ENCODE measurements at places on chromosomes 2 and 18.

DNA sequence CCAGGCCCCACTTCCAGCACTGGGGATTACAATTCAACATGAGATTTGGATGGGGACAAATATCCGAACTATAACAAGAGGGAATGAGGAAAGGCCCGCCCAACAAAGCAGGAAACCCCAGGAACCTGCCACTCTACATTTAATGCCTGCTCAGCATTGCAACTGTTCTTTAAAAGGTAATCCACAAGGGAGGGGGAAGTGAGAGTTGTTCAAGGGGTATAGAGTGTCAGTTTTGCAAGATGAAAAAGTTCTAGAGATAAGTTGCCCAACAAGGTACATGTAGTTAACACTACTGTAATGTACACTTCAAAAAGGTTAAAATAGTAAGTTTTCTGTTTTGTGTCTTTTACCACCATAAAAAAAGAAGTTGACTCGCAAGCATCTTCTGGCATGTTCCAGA lies 137.6 kb downstream of the MBD2 start:
- DNase-seq: no peak

DNA sequence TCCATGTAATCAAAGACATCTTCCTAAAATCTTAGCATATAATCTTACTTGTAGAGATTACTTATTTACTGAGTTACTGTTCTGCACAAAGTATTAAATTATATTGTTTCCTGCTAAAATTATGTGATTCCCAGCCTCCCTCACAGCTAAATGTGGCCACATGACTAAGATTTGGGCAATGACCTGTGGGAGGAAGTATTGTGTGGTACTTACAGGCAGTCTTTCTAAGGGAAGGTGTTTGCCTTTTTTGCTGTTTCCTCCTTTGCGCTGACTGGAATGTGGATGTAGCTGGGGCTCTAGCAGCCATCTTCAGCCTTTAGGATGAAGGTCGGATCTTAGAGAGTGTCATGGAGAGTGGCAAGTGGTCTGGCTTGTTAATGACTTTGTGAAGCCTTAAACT lies 146.3 kb upstream of the APCDD1 start:
- peak; percentile 54 for DNase-seq

GRCh38 chr2:109736177-109736827 lies 57.8 kb upstream of the RGPD5 start:
- DNase-seq: peak; percentile 58

DNA sequence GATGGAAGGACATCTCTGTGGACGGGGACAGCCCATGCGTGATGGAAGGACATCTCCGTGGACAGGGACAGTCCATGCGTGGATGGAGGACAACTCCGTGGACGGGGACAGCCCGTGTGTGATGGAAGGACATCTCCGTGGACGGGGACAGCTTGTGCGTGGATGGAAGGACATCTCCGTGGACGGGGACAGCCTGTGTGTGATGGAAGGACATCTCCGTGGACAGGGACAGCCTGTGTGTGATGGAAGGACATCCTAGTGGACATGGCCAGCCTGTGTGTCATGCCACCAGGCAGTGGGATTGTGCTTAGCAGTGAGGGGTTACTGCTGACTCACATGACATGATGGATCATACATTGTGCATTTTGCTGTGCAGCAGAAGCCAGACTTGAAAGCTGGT lies 30.0 kb upstream of the NFATC1 start:
- no peak for DNase-seq

DNA sequence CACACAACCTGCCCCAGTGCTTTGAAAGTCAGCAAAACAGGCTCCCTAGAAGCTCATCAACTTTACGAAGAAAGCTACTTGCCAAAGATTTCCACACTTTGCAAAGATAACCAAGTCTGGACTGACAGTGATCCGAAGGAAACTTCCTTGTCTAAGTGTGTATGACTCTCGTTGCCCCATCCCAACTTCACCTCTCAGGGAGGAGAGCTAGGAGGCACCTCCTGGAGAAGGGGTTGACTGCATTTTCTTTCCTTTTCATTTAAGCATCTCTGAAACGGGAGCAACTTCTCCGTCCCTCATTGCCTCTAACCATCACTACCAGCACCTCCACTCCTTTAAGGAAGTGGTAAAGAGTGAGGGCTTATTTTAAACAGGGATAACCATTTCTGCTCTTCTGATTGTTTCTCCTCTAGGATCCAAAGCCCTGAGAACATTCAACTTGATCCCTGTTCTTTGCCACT lies 7.0 kb downstream of the ZEB2 start:
- no peak for DNase-seq

GRCh38 chr2:142675398-142675797 lies 202.1 kb upstream of the KYNU start:
- DNase-seq: no peak

GRCh38 chr18:55275039-55275901 lies 312.7 kb downstream of the TCF4 start:
- peak; percentile 36 for DNase-seq

DNA sequence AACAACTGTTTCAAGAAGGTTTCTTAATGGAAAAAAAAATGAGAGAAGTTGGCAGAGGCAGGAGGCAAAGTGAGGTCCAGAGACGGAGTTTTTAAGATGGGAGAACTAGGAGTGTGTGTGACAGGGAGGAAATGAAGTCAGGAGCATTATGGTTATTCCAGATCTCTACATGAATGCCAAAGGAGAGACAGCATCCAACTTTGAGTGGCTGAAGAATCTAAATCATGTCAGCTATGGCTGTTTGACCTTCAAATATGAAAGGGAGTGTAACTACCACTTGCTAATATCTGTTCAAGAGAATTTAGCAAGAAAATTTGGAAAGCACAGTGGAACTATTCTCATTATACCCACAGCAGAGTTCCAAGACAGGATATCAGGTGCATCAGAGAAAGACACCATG lies 81.2 kb upstream of the CCBE1 start:
- DNase-seq: no peak

DNA sequence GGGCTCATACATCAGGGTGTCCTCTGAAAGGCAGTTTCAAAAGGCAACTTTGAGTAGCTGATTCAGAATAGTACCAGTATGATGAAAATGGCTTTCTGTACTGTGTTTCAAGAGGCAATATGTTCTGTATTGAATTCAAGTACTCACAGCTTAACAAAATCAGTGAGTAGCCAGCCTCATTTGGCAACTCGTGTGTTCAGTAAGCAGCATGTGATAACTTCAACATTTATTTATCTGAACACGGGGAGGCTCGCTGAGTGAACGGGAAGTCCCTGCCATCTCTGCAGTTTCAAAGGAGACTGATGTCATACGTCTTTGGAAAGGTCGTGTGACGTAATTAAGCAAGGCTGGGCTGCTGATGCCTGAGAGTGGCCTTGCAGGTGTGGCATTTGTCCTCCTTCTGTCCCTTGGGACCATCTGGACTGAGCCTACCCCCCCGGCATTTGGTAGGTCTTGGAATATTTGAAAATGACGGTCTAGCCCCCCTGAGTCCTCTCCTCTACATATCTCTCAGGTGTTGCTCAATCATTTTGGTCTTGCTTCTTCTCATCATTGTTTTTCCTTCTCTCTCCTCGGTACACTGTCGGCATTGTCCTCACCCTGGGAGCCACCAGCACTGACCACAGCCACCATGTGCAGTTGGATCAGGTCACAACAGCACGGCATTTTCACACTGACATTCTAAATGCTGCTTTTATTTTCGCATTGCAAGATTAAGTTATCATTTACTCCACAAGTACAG lies 62.8 kb downstream of the SMIM21 start:
- DNase-seq: peak; percentile 86

GRCh38 chr2:59985923-59986322 lies 567.5 kb downstream of the BCL11A start:
- no peak for DNase-seq

DNA sequence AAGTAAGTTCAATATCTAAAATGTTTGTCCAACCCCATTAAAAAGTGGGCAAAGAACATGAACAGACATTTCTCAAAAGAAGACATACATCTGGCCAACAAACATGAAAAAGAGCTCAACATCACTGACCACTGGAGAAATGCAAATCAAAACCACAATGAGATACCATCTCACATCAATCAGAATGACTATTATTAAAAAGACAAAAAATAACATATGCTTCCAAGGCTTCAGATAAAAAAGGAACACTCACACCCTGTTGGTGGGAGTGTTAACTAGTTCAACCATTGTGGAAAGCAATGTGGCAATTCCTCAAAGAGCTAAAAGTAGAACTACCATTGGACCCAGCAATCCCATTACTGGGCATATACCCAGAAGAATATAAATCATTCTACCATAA lies 931.1 kb downstream of the LRP1B start:
- DNase-seq: no peak

DNA sequence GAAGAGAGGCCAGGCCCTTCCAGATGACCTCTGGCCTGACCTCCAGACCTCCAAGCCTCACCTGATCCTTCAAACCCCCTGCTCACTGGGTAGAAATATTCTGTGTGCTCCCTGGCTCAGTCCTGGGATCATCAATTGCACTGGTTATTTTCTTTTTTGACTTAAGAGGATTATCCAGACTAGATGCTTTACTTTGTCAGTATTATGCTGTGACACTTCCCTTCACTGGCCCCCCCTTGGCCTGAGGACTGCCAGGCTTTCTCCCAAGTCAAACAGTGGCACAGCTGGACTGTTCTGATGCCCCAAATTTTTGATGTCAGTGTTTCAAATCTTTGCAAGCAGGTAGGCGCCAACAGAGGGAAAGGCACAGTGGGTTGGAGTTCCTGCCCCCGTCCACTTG lies 156.3 kb upstream of the SKOR2 start:
- no peak for DNase-seq

- DNase-seq: no peak
These were observed 135.2 kb downstream of the RNF144A start for GRCh38 chr2:7052404-7052803.

GRCh38 chr2:172599947-172600346 lies 44.1 kb downstream of the PDK1 start:
- DNase-seq: no peak

DNA sequence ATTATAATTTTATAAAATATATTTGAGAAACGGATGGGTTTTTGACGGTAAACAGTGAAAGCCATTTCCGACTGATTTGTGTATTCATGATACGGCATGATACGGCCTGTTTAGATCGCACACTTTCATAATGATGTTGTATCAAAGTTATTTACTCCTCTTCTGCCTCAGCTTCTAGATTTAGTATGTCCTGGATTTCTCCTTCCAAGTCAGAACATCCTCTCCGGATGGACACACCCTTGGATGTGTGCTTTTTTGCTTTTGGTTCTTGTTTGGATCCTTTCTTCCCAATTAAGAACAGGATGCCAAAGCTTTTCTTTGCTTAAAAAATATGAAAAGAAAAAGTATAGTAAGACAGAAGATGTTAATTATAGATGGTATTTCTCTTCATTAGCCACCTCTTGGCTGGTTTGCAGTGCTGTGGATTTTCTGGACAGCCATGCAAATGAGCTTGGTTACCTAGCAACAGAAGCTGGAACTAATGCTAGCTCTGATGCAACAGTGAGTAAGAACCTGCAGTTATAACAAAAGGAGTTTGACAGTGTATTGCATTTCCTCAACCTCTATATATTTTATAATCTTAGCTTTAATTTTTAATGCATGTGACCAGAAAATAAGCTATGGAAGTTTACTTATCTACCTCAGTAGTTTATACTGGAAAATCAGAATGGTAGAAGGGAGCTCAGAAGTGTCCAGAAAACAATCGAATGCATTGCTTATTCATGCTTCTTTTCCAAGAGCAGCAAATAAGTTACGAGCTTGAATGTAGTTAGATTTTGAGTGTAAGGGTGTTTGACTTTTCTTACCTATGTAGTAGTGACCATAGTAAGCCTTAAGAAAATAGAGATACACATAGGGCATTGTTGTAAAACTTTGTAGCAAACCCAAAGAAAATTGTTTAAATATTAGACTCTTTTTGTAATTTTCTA lies 27.9 kb downstream of the RMND5A start:
- peak; percentile 76 for DNase-seq

DNA sequence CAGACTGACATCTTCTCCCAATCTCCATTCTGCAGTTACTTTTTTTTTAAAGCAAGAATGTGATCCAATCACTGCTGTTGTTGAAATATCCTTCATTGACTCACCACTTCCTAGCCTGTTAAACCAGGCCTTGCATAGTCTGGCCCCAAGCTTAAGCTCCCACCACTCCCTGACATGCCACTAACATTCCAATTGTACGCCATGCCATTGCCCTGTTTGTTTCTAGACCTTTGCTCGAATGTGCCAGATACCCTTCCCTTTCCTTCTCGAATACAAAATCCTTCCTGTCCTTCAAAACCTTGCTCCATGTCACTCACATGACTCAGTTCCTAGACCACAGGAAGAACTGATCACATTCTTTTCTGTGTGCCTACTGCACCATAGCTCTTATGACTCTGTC lies 224.2 kb downstream of the CYRIA start:
- no peak for DNase-seq

DNA sequence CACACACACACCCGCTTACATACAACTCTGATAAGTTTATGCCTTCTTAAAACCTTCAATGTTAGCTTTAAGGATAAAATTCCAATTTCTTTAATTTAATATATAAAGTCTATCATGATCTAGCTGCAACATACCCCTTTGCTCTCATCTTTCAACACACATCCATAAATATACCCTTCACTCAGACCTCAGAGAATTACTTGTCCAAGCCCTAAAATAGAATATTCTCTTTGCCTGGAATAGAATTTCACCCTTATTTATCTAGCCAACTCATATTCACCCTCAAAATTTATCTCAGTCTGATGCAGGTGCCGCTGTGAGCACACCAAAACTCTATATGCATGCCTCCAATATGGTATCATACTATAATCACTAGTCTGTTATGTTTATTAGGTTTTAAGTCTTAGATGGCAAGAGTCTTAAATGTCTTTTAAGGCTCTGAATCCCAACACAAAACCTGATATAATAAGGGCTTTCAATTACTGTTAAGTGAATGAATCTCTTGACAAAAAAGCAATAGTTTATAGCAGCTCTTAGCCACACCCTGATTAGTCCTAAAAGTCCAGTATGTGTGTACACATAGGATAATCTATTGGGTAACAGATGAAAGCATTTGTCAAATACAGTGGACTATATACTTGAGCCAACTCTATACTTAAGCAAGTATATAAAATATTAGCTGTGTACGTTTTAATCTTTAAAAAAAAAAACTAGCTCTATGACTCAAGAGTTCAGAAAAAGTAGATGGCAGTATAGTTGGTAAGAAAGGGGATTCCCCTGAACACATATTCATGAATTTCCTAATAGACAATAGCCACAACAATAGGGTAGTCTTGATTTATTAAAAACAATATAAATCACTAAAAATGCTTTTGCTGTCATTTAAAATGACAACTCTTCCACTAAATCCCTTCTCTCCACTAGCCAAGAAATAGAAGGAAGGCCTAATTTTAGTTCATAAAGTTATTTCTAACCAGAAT lies 144.5 kb downstream of the EXOC6B start:
- DNase-seq: no peak

GRCh38 chr2:38535744-38536506 lies 66.8 kb downstream of the HNRNPLL start:
- peak; percentile 59 for DNase-seq

- DNase-seq: no peak
These were observed 294.5 kb upstream of the FBXO11 start for GRCh38 chr2:48200620-48201293.

DNA sequence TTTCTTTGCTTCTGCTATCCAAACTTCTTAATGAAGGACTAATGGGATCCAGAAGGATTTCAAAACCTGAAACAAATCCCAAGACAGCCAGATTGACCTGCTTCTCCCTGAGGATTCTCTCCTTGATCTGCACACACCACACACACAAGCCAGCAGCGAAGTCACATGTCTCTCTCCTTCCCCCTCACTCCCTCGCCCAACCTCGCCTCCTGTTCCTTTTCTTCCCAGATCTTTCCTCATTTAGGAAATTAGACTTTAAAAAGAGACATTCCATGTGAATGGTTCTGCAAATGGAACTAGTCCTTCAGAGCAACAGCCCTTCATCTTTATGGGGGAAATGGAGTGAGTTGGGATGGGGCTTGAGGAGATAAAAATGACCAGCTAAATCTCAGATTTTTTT lies 639.1 kb upstream of the SETBP1 start:
- DNase-seq: no peak

Data from inflammatory macrophage treated with lipopolysaccharide for 4 hours (primary cell).